Mammary epithelial cell (primary cell): ENCODE measurements at places on chromosomes 6 and 20. TPM values are rescaled to one million over a fixed set of nuclear protein-coding genes. Genes with fewer than 3 reads are reported as not detected.

The SMOC2 gene
- total RNA-seq, result not detected

The BPIFB1 gene
- not detected in 2 replicates for total RNA-seq

The MOXD1 gene
- 14.0 TPM for total RNA-seq

The NKX2-2 gene
- not detected in 2 replicates for total RNA-seq

The PAK1IP1 gene
- 24.7 and 29.5 TPM in 2 replicates for total RNA-seq

The C20orf202 gene
- total RNA-seq, result not detected

The TTLL9 gene
- total RNA-seq, result 0.21 TPM in 1 of 2 replicates, not detected in the other

The AVP gene
- not detected in 2 replicates for total RNA-seq
